NCI-H2029 (cell line): ENCODE measurements at places on chromosomes 6 and 20.

DNA sequence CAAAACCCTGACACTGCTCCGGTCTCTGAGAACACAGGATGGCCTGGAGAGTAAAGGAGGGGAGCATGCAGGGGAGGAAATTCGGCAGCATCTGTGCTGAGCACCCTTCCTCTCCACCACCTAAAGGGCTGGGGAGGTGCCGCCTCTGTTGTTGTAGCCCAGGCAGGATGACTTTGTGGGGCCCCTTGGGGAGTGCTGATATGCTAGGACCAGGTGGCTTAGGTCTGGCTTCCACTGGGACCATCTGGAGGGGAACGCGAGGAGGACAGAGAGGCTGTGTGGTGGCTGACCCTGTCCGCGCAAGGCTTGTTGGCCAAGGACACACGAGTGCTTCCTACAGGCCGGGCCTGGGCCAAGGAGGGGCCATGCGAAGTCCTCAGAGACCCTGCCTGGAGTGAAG, 9.9 kb upstream of the RPS6KA2 start:
- DNase-seq = no peak

- no peak for DNase-seq
Measured at GRCh38 chr6:46347669-46348068, 143.6 kb downstream of the RCAN2 start.

- DNase-seq = no peak
Measured at GRCh38 chr6:139219746-139220145, 72.1 kb downstream of the TXLNB start.

DNA sequence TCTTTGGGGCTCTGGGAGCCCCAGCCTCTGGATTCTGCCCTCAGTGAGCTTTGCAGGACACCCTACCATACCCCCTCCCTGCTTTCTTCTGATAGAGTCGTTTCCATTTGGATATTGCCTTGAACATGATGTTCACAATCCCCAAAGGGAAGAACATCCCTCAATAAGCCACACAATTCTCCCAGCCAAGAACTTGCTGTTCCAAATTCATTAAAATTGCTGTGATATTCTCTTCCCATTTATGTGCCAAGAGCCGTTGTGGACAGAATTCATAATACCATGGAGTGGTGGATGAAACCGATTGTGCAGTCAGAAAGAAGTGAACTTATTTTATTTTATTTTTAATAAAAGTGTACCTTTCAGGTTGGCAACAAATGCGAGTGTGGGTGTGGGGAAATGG, 95.8 kb downstream of the DHX35 start:
- DNase-seq = no peak

- DNase-seq = no peak
Measured at GRCh38 chr6:6682225-6682624, 93.7 kb downstream of the LY86 start.

- peak; percentile 15 for DNase-seq
Measured at GRCh38 chr6:118650582-118651281, 659 bp downstream of the CEP85L start.
